Activated CD4-positive, CD25-positive, alpha-beta regulatory T cell treated with anti-CD3 and anti-CD28 coated beads, Interleukin-2, amount 50 U/mL, for 24 hours (primary cell): ENCODE measurements at places on chromosomes 11 and 22.

GRCh38 chr11:92776676-92777075 lies 192.8 kb upstream of the MTNR1B start:
- no peak for ATAC-seq

DNA sequence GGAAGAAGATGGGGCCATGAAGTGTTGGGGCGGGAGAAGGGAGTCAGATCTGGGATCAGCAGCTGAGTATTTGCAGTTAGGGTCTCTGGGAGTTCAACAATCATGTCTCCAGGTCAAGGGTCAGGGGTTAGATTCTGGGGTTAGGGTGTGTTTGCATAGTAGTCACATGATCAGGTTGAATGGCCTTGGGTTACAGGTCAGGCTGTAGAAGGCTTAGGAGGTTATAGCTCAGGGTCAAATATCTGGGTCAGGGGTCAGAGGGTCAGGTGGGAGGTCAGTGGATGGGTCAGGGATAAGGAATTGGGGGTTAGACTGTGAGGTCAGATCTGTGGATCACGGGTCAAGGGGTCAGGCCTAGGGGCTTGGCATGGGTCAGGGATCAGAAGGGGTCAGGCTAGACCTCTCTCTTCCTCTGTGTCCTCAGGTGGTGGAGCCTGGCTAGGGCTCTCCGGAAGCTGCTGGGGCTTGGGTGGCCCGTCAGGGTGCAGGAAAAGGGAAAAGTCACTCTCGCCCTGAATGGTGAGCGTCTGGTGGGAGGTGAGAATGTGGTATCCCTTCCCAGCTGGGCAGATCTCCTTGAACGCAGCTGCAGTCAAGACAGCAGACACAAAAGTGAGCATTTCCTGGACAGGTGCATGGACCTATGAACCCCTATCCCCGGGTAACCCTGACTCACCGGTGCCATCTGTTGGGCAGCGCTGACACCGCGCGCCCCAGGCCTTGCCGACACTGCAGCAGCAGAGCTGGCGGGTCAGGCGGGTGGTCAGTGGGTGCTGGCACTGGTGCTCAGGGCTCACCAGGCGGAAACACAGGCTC lies 6.4 kb downstream of the LTBP3 start:
- ATAC-seq = peak; percentile 53

DNA sequence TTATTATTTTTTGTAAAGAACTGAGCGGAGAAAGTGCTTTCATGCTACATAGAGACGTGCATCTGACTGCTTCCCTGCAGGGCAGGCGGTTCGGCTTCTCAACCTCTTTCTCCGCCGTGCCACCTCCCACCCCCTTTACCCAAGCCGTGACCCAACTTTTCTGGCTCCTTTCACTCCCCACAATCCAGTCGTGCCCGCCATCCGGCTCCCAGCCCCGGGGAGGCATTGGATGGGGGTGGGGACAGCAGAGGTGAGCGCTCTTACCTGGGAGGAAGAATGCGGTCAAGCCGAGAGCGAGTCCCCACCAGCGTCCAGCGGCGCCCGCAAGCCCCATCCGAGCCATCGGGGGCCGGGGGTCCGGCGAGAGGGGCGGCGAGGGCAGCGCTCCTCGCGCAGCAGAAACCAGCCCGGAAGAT lies 781 bp downstream of the NECTIN1 start:
- ATAC-seq = no peak

GRCh38 chr11:10294290-10294953 lies 403 bp upstream of the SBF2 start:
- ATAC-seq = no peak

GRCh38 chr11:115874843-115875242 lies 370.6 kb upstream of the CADM1 start:
- ATAC-seq = peak; percentile 92

DNA sequence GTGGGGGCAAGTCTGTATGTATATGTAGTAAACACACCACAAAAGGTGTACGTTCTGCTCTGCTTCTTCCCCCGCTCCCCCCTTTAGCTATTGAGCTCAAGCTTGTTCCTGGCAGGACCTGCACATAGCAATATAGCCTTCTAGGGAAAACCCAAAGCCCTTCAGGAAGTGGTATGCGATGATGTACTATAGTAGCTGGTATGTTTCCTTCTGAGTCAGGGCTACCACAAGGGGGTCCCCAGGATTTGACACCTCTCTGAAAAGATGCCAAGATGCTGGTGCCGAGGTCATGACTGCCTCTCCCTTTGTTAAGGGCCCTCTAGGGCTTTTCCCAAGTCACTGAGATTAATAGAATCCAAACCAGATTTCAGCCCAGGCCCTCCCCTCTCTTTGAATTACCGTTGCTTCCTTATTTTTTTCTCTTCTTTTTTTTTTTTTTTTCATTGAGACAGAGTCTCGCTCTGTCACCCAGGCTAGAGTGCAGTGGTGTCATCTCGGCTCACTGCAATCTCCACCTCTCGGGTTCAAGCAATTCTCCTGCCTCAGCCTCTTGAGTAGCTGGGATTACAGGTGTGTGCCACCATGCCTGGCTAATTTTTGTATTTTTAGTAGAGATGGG lies 268.4 kb downstream of the ETS1 start:
- ATAC-seq = peak; percentile 87

DNA sequence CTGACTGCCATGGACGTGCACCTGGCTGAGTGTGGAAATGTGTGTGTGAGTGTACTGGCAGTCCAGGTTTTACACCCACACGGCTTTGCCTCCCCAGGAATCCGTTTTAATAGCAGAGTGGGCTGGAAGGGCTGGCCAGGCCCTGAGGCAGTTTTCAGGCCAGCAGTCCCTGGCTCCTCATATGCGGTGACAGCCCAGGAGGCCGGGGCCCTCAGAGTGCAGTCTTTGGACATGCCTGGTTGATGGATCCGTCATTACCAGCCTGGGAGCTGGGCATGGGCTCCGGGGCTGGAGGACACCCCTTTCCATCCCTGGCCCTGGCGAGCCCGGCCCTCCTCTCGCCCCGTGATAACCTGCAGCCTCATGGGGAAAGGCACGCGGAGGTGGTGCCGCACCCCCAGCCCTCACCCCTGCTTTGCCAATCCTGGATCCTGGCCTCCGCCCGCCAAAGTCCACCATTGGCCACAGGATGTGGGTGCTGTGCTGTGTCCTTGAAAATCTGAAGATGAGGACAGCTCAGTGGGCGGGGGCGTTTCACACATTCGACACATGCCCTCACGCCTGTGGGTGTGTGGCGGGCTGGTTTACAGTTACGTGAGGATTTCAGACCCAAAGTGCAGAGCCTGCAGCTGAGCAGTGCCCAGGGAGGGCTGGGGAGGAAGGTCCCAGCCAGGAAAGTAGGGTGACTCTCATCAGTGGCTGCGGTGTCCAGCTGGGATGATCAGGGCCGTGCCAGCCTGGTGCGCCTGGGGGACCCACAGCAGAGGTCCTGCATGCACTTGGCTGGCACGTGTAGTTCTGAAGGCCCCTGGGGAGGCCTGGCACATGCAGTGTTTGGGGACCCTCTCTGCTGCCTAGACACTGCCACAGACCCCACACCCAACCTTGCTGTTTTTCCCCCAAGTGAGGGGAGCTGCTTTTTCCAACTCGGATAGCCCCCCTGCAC lies 55.1 kb downstream of the RTN4R start:
- ATAC-seq = no peak

DNA sequence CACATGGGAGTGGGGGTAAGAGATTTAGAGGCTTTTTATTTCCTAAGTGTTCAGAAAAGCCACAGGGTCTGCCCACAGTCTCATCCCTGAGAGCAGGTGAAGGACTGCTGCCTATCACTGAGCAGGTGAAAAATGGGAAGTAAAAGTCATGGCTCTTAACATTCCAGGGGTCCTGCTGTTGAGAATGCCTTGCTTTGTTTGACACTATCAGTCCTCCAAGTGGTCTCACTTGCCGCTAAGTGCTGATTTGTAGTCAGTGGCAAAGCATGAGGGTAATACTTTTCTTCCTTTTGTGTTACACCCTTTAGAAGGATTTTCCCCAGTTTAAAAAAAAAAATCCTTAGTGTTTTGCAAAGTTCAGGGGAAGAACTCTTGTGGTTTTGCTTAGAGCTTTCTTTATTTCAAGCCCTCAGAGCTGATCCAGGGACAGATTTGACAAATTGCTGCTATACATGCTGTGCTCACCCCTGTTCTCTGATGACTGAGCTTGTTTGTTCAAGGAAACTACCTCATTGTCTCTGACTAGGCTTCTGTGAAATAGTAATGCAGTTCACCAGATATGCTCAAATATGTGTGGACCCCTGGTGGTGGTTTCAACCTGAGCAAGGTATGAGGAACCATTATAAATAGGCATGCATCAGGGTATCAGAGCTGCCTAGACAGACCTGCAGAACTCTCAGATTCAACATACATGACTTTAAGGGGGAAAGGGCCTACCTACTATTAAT lies 141.0 kb downstream of the ARHGAP42 start:
- ATAC-seq = no peak

DNA sequence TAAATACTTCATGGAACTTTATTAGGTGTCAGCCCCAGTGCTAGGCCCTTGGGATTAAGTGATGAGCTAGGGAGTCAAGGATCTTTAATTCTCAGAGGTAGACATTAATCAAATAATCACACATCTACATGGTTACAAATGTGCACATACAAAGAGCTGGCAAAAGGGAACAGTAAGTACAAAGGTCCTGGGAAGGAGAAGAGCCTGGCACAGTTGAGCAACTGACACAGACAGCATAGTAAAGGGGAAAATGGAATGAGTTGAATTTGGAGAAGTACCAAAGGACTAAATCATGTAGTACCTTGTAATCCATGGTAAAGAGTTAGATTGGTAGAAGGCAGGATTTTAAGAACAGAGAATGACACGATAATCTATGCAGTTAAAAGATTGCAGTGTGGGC lies 116.3 kb downstream of the APIP start:
- ATAC-seq = no peak

- ATAC-seq = no peak
Observed at GRCh38 chr11:40819230-40819629, 640.2 kb downstream of the LRRC4C start.
